ENCODE measurements at places on chromosomes 4 and X. TPM values are rescaled to one million over a fixed set of nuclear protein-coding genes. Genes with fewer than 3 reads are reported as not detected.

DNA sequence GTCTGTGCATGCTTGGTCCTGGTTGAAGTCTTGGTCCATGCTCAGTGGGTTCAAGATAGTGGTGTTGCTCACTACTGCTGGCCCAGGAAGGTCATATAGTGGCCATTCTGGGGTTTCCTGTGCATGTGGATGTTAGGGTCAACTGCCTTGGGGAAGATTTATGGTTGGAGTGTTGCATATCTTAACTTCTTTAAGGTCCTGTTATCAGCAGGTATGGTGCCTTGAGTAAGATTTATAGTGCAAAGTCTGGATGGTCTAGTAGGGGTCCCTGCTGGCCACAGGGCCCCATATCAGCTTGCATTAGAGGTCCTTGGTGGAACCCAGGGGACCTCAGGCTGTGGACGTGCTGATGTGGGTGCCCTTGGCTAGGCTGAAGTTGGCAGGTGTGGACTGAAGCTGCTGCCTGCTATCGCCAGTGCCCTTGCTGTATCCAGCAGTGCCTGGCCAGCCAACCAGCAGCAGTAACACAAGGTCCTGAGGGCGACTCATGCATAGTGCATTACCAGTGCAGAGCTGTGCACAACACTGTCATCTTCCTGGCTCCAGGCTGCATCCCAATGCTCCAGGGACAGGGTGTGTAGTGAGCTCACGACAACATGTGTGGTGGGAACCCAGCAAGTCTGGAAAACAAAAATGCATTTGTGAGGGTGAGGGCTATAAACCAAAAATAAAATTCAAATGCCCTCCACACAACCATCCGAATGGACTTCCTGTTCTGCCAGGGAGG, 61.0 kb downstream of the BEX3 start:
- no peak for DNase-seq

TLR2 gene
- 7.9 TPM for polyA plus RNA-seq

SPOCK3 gene
- 1.6 TPM for polyA plus RNA-seq

DNA sequence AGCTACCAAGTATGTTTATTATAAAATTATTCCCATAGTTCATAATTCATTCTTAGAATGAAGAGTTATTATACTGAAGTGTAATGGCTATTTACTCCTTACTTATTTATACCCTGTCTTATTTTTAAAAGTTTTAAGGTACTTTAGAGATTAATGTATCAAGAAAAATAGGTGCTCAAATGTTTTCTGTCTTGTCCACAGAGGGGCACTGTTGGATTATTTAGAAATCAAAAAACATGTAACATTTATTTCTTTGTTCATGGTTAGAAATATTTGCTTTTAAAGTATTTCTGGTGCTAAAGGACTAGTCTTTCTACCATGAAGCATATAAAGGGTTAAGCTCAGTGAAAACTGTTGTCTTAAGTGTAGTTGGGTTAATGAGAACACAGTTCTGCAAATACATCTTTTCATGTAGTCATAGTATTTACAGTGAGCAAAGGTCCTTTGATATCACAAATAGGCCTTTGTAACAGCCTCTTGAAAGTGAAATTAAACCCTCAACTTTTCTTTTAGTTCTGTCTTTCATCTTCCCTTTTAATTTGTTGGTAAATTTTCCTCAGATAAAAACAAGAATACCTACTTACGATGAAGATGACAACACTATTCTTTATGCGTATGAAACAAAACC, 7.7 kb downstream of the SCML1 start:
- DNase-seq = no peak

Data from ovary (tissue), 10 donors.